Aorta (tissue), 5 donors: ENCODE measurements at places on chromosomes 4 and X. TPM values are rescaled to one million over a fixed set of nuclear protein-coding genes. Genes with fewer than 3 reads are reported as not detected.
A peak's percentile ranks its signal among the peaks of the same experiment; 100 is the strongest.

DNA sequence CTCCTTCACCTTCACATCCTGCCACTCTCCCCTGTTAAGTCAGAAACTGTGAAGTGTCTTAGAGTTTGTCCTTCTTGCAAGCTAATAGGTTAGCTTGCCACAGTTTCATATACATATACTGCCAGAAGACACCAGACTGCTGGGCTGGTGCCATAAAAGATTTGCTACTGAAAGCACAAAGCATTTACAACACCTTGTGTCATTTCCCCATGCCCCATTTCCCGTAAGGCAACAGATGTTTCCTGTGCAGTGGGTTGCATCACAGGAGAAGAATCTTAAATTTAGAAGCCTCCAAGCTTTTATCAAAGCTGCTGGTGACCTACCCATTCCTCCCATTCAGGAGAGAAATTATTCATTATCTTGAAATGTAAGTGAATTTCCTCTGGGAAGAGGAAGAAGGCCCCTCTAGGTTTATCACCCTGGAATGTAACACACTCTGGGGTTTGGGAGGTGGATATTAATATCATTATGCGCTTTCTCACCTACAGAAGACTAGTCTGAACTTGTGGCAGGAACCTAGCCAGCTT, 34.5 kb upstream of the RAB33B start:
- DNase-seq = peak; percentile 73

TNMD gene
- 0.36 TPM for total RNA-seq

- no peak for DNase-seq
Observed at GRCh38 chrX:97498093-97498492, 614.4 kb downstream of the RPA4 start.

P2RY4 gene
- total RNA-seq = 0.91 TPM

- DNase-seq = no peak
Observed at GRCh38 chr4:13881892-13882291, 254.4 kb upstream of the BOD1L1 start.
